ENCODE measurements at places on chromosomes 3 and 15. TPM values are rescaled to one million over a fixed set of nuclear protein-coding genes. Genes with fewer than 3 reads are reported as not detected.

GRCh38 chr15:68303134-68303533 is 25.6 kb downstream of the FEM1B start:
- DNase-seq, result no peak

GRCh38 chr3:94011233-94011711 is 17.1 kb downstream of the STX19 start:
- no peak for DNase-seq

DNA sequence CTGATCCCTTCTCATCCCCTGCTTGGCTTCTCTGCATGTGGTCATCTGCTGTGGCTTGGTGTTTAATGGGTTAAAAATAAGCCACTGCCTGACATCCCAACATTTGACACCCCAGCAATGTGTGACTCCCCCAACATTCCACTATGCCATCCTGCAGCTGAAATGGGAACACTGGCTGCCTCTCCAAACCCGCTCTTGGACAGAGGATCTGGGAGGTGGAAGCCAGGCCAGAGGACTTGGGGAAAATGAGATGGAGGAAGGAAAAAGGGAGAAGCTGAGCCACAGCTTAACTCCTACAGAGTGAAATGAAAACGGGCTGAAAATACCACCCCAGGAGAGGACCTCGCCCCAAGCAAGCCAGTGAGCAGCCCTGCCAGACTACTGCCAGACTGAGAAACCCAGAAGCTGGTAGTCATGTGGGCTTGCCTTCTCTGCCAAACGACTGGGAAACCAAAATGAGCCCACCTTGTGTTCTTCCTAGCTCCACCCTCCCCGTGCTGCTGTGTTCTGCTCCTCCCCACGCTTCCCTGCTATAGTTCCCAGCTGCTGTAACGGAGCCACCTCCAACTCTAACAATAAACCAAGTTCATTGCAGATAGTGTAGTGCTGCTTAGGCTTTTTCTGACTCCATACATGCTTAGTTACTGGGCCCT is 13.7 kb downstream of the MAP1A start:
- DNase-seq, result no peak

GRCh38 chr15:57505949-57506391 is 85.7 kb upstream of the MYZAP start:
- DNase-seq, result no peak

GRCh38 chr3:80492162-80492561 is 724.4 kb upstream of the ROBO1 start:
- DNase-seq, result no peak

- no peak for DNase-seq
Measured at GRCh38 chr3:19972054-19972453, 25.2 kb downstream of the RAB5A start.

GRCh38 chr3:155093261-155093660 is 13.1 kb downstream of the MME start:
- DNase-seq, result peak; percentile 79

GRCh38 chr3:98563661-98564281 is 29.6 kb downstream of the CPOX start:
- peak; percentile 50 for DNase-seq

DNA sequence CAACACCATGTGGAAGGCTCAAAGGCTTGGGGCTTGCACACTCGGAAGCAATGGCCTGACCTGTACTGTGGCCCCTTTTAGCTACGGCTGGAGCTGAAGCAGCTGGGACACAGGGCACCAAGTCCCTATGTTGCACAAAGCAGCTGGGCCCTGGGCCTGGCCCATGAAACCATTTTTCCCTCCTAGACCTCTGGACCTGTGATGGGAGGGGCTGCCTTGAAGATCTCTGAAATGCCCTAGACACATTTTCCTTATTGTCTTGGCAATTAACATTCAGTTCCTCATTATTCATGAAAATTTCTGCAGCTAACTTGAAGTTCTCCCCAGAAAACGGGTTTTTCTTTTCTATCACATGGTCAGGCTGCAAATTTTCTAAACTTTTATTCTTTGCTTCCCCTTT is 85.6 kb upstream of the ALDH1A3 start:
- DNase-seq, result no peak

GRCh38 chr3:126704494-126705214 is 614 bp downstream of the CHCHD6 start:
- no peak for DNase-seq

GRCh38 chr3:42914771-42915515 is 9.0 kb downstream of the ZNF662 start:
- DNase-seq, result no peak

DNA sequence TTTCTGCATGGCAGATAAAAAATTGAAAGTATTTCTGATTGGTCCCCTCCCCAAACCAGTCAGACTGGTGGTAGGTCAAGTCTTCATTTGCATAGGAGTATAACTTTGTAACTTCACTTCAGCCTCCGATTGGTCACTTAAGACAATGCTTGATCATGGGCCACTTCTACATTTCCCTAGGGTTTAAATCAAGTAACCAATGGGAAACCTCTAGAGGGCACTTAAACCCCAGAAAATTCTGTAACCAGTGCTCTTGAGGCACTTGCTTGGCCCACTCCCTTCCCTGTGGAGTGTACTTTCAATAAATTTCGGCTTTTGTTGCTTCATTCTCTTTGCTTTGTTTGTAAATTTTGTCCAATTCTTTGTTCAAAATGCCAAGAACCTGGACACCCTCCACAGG is 225.5 kb downstream of the ARPP21 start:
- no peak for DNase-seq

DNA sequence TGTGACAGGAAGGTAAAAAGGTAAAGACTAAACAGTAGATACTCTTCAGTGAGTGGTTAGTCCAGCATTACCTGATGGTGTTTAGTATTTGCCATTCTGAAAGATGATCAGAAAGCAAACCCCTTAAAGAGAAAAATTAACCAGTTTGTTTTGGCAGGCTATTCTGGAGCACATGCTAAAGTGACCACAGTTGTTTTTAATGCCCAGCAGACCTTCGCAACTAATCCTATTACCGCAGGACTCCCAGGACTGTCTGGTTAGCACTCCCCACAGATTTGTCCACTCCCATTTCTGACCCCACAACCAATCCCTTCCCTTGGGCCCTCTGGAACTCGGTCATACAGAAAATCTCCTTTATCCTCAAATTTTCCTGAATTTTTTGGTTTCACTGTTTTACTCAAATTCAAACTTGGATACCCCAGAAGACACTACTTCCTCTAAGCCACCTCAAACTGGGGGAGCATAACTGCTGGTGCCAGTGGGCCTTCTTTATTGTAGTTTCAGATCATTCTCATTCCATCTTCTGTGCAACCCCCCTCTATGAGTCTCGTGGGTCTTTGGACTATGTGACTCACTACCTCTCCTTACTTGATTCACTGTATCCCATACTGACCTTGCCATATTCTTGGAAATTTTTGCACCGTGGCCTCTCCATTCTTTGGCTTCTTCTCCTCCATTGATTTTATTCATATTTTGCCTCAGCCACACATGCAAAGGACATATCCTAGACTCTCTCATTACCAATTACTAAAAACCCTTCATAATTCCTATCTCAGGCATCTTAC is 104.4 kb downstream of the RBMS3 start:
- no peak for DNase-seq

GRCh38 chr3:69339760-69340159 is 46.1 kb downstream of the FRMD4B start:
- no peak for DNase-seq

GRCh38 chr3:100076731-100077529 is 37.4 kb downstream of the FILIP1L start:
- DNase-seq, result no peak

- no peak for DNase-seq
Measured at GRCh38 chr3:27633224-27633545, 88.9 kb downstream of the EOMES start.

- no peak for DNase-seq
Measured at GRCh38 chr3:21620511-21621155, 130.4 kb downstream of the ZNF385D start.

GRCh38 chr3:8867646-8868045 is 95.6 kb downstream of the RAD18 start:
- DNase-seq, result no peak

- DNase-seq, result no peak
Measured at GRCh38 chr3:174477491-174477890, 381.6 kb upstream of the NAALADL2 start.

- peak; percentile 60 for DNase-seq
Measured at GRCh38 chr3:52851348-52851747, 16.5 kb upstream of the MUSTN1 start.

GRCh38 chr15:100651253-100651652 is 48.9 kb downstream of the ASB7 start:
- no peak for DNase-seq

GRCh38 chr15:78018445-78018844 is 59.1 kb downstream of the TBC1D2B start:
- no peak for DNase-seq

DNA sequence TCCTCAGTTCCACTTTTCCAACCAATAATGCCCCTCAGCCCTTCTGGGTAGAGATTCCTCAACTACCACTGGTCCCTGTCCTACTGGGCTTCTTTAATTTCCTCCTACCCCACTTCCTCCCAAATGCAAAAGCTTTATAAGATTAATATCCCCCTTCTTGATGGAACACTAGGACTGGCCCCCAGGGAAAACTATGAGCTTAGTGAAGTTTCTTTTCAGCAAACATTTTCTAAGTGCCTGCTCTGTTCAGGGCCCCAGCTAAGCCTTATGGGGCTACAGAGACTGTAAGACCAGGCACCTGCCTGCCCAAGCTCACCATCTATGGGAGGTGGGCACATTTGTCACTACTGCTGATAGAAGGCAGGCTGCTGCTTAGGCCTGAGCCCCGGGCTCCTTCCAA is 79.4 kb downstream of the RPLP1 start:
- DNase-seq, result no peak

DNA sequence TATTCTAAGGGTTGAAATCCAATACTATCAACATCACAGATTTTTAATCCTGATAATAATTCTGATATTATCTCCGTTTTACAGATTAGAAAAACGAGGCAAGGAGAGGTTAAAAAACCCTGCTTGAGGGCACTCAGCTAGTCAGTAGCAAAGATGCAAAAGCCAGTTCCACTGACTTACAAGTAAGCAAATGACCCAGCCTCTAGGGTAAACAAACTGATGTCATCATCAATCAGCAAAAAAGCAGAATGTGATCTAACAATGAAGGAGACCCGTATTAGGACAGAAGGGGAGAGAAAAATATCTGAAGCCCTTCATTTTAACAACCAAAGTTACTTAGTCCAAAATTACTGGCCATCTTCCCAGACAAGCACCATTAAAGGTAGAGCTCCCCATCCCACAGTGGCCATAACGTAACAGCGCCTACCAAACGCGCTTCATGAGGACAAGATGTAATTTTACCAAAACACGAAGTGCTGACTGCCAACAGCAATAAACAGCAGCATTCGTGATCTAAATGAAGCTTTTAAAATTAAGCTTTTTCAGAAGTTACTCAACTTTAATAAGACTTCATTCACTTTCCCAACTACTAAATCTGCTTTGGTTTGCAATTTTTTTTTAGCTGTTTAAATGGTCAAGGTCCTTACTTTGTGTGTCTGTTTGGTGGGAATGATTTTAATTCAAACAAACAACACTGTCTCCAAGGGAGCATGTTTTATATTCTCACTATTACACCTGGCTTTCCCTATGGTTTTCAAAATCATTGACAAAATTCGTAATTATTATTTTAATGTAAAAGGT is 176.6 kb downstream of the OSBPL10 start:
- DNase-seq, result no peak

- no peak for DNase-seq
Measured at GRCh38 chr15:92541291-92542200, 114.0 kb downstream of the FAM174B start.

DNA sequence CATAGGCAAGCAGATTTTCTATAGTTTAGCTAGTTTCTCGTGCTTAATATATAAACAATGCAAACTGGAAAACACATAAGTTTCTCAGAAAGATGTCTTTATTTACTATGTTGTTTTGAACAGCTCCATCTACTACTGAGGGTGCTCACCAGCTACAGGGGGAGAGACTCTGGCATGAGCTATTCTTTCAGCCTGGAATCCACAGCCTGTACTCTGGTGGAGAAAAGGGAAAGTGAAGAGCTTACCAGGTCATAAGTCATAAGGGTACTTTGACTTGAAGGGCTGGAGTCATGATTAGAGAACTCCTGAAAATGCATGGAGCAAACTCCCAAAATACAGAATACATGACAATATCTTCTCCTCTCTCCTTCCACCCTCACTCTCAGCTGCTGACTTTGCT is 4.4 kb upstream of the AVEN start:
- DNase-seq, result no peak

DNA sequence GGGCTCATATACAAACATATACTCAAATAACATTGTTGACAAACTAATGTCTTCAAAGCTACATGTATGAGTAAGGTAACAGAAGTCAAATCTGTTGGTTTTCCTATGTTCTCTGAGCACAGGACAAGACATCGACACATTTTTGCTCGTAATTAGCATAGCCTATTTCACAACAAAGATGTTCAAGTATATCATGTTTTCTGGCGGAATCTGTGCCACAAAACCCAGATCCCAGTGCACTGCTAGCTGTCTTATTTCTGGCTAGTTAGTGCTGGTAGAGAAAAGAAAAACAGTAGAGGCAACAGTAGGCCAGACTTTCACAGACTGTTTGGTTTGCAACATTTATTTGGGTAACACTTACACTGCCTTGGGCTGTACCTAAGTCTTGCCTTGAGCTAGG is 51.2 kb downstream of the RUBCN start:
- no peak for DNase-seq

The CPLX3 gene
- 1.5 TPM for total RNA-seq

The RAF1 gene
- total RNA-seq, result 90.4 TPM

The ACKR2 gene
- total RNA-seq, result 2.9 TPM

The SLC22A13 gene
- not detected for total RNA-seq

The PLA2G4D gene
- total RNA-seq, result not detected

The ACTL6A gene
- total RNA-seq, result 126 TPM

The SELENOK gene
- 33.8 TPM for total RNA-seq

The SLC9A9 gene
- total RNA-seq, result 9.3 TPM

The SLC12A1 gene
- not detected for total RNA-seq

The CEP152 gene
- total RNA-seq, result 44.9 TPM

The CLRN1 gene
- not detected for total RNA-seq

The RUBCN gene
- 56.7 TPM for total RNA-seq

The MESP2 gene
- not detected for total RNA-seq

The SAMD7 gene
- total RNA-seq, result 0.96 TPM

The APOD gene
- not detected for total RNA-seq
